ENCODE measurements at places on chromosomes 3 and 15.

- no peak for DNase-seq
Observed at GRCh38 chr15:87523516-87523915, 733.0 kb downstream of the NTRK3 start.

DNA sequence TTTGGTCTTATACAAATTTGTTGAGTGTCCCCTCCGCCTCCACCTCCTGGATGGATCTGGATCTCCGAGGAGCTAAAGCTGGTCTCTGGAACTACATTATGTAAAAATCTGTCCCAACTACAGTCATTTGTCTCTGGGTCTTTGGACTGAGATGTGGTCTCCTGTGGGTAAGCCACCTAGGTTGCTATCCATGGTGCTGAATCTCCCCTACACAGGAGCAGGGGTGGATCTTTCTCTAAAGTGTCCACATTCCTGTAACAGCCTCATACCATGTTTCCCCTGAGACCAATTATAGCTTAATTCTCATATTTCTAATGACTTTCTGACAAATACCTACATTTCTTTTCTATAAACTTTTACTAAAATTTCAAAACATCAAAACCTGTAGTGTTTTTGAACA, 625.8 kb downstream of the TAFA4 start:
- DNase-seq = peak; percentile 23

DNA sequence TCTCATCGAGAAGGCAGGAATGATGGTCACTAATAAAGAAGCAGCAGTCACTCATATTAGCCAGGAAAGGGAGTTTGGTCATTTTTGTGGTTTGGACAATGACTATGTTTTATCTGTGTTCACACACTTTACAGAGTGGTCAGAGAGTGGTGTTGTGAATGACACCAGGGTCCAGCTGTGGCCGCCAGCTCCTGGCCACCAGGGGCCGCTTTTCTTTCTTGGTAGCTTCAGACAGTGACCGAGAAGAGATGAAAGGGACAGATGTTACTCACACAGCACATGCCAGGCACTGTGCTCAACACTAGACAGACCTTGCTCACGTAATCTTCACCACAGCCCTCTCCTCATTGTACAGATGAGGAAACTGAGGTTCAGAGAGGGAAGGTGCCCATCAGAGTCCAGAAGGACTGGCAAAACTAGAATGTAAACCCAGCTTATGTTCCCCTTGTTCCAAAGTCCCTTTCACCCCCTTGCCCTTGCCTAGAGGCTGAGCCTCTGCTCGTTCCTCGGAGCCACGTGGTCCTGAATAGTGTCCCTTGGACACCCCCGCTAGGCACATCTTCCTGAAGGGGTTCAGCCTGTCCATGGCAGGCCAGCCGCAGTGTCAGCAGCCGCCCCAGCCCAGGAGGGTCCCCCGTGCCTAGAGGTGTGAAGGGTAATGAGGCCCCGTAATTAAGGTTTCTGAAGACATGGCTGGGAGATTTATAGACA, 55.6 kb downstream of the CYP11A1 start:
- no peak for DNase-seq

- no peak for DNase-seq
Observed at GRCh38 chr15:81085213-81085612, 48.9 kb upstream of the CFAP161 start.

DNA sequence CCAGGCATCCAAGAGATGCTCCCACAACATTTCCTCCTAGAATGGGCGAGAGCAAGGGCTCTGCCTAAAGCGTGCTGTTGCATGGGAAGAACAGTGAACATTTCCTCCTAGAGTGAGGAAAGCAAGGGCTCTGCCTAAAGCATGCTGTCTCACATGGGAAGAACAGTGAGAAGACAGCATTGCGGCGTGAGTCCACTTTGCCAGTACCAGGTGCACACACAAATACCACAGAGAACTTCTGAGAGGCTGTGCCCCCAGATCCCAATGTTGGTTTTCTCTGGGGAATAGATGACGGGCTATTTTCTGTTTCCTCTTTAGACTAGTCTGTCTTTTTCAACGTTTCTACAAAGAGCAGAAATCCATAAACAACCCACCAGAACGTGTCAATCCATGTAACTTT, 142.9 kb downstream of the LRRK1 start:
- no peak for DNase-seq

DNA sequence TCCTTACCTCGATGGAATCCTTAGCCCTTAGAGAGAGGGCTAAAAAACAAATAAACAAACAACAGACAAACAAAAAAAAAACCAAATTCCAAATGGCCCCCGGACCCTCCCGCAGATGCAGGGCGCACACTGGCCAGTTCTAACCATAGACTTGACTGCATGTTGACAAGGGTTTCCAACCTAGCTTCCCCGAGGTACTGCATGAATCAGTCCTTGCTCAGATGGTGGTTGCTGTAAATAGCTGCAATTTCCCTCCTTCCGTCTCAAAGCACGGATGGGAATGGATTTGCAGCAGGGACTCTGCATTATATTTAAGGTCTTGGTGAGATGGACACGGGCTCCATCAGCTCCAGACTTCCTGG, 162.8 kb downstream of the CD47 start:
- DNase-seq = peak; percentile 8

DNA sequence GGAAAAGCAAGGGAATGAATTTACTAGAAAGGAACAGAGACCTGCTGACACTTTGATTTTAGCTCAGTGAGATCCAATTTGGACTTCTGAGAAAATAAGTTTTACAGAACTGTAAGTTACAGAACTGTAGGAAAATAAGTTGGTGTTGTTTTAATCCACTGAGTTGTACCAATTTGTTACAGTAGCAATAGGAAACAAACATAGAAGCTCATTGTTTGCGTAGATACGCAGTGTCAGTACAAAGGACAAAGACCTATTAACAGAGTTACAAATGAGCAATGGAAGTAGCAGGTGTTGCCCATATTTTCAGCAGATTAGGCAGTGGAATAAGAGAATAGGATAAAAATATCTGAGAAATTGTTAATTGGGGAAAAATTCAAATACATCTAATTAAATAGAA, 385.8 kb upstream of the CNTN6 start:
- no peak for DNase-seq

DNA sequence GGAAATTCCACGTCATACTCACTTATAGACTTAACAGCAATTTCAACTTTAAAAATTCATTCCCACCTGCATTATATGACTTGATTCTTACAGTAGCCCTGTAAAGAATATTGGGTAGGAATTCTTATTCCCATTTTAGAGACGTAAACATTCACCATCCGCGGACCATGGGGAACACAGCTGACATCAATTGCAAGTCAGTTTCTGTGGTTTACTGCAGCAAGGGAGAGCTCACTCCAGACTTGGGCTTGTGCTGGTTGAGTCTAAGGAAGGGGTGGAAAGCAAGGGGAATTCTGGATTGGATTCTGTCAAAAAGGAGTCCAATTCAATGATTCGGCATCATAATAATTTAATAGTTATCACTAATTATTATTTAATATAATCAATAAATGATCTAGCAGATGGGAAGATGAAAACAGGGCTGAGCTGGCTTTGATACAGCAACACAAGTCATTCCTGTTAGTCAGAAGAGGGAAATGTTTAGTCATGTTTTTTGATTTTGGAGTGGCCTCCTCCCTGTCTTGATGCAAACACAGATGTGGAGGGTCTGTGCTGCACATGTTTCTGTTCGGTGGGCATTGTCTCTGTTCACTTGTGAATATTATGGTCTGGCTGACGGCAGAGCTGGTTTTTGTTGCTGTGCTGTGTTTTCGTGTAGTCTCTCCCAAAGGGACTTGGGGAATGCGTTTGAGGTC, 9.7 kb downstream of the LIPC start:
- no peak for DNase-seq

- no peak for DNase-seq
Observed at GRCh38 chr15:45869034-45869668, 234.3 kb downstream of the SQOR start.

- no peak for DNase-seq
Observed at GRCh38 chr15:50256188-50257041, 9.1 kb downstream of the HDC start.

- no peak for DNase-seq
Observed at GRCh38 chr3:153247331-153248330, 85.6 kb downstream of the RAP2B start.

- DNase-seq = no peak
Observed at GRCh38 chr3:172410702-172411477, 37.4 kb downstream of the GHSR start.

DNA sequence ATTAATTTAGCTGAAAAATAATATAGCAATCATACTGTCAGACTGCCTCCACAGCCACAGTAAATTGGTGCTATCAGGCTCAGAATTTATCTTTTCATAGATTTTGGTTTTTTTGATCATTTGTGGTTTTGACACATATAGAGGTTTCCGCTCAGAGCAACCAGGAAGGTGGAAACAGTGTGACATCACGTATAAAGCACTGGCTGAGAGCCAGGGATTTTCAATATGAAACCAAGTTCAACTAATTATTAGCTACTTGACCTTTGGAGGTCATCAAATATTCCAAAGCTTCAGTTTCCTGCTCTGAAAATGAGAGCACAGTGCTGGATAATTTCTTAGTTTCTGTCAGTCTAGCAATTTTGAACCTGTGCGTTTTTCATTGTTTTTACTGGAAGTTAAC, 433.8 kb upstream of the SUCLG2 start:
- DNase-seq = peak; percentile 40

DNA sequence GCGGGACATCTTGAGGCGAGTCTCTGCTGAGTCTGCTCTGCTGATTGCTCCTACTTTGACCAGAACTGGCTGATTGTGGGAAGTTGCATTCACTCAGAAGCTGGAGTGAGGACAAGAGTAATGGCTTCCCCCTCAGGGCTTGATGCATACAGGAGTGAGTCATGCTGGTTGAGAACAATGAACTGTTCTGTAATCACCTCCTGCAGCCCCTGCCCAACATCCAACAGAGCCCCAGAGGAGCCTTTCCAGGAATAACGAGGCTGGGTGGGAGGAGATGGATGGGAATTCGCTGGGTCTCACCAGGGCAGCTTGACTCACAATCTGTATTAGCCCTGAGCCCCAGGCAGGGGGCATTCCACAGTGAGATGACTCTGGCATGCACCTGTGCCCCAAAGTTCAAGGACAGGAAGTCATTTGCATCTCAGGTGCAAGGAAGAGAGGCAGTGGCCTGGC, 85.0 kb downstream of the RAB11A start:
- no peak for DNase-seq

DNA sequence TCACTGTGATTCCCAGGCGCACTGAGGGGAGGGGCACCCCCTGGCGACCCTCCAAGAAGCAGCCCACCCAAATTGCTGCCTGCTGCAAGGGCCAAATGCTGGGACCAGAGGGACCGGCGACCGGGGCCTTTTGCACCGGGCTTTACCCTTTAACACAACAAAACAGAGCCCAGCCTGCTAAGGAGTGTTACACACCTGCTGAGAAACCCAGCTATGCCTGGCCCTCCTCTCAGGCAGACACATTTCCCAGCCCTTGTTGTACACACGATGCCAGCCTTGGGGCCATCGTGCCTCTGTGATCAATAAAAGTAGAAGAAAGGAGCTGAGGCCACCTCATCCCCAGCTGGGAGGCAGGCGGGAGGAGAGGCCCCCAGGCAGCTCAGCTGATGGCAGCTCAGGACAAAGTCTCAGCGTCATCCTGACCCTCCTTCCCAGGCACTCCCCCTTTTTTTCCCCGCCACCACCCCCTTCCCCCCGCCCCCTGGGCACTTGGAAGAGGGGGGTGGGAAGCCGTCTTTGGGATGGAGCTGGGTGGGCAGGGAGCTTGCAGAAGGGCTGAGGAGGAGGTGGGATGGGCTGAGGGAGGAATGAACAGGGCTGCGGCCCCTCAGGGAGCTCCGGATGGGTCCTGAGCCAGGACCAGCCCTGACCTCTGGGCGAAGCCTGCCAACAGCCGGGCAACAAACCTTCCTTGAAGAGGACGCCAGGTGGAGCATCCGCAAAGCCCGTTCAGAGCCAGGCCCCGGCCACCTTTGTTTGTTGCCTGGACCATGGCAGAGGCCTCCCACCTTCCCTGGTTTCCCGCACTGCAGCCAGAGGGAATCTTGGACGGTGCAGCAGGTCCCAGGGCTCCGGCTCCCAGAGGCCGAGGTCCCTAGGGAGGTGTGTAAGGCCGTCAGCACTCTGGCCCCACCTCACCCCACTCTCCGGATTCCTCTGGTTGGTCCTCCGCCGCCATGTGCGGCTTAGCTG, 45.9 kb upstream of the SEC61A1 start:
- no peak for DNase-seq

- DNase-seq = no peak
Observed at GRCh38 chr3:184186184-184186901, at the start of gene ABCF3. Gene ABCF3 (plus strand): TSS chr3:184186199. CDS start chr3:184186208, 9 bp downstream.

- DNase-seq = no peak
Observed at GRCh38 chr15:43270113-43270665, 3.5 kb upstream of the TGM5 start.

DNA sequence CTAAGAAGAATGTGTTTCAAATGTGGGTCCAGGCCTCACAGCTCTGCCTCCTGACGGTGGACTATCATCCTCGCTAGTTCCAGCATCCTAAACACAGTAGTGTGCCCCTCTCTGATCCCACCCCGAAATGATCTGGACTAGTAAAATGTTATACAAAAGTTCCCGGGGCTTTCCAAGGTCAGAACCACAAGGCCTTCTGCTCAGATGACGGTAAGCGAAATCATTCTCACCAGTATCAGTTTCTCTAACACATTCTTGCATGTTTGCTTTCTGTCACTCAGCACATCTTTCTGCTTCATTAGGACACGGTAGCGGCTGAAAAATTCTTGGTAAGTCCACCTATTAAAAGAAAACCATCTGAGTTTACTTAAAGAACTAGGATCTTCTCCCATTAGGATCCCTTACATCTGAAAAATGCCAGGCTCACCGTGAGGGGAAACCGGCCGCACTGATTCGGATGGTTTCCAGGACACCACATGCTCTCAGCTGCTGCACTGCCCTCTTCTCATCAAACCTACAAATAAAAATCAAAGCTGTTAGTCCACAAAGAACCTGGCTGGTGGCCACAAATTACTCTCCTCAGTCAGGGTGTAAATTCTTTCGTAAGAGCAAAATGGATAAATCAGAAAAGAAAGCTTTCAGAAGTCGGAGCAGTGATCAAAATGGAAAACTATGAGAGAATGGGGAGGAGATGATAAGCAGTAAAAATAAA, 83.9 kb upstream of the MYO5C start:
- DNase-seq = peak; percentile 79

GRCh38 chr3:25239042-25239441, 189.0 kb upstream of the RARB start:
- DNase-seq = no peak

DNA sequence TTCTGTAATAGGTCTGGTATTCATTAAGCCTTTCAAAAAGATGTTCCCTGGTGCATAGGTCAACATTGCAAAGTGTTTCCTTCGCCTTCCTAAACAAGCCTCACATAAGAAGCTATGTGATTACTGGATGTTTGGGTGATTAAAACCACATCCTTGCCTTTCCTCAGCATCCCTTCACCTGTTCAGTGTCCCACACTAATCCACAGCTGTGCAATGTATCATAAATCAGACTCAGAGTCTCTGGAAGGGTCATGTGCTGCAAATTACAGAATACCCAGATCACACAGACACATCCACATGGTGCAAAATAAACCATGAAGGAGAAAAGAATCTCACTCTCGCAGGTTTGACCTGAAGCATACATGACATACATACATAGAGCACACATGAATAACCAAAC, 164.7 kb upstream of the NSMCE3 start:
- DNase-seq = no peak

DNA sequence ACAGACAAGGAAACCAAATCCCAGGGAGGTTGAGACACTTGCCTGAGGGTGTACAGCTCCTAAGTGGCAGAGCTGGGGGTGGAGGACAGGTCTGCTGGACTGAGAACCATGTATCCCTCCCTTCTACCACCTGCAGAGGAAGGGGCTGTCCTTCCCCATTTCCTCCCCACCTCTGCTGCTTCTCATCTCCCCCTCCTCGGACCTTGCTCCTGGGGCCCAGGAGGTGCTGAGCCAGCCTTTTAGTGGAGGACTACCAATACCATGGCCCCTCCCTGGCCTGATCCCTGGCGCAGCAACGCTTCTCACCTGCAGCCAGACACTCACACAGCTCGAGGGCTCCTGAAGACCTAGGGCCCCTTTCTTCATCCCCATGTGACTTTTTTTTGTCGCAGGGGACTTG, 50.4 kb downstream of the IDH2 start:
- DNase-seq = no peak

Data from activated CD4-positive, alpha-beta T cell treated with anti-CD3 and anti-CD28 coated beads, Interleukin-2, Interleukin-6, amounts not matched to agents 100 ng/mL and 50 ng/mL, durations not matched to agents 16 hours and 8 hours (primary cell).